Left hindlimb (tissue), 1 donor: ENCODE measurements at places on chromosomes 11 and 22.

- DNase-seq: peak; percentile 59
Observed at GRCh38 chr22:38733724-38734381, 21.9 kb downstream of the SUN2 start.

DNA sequence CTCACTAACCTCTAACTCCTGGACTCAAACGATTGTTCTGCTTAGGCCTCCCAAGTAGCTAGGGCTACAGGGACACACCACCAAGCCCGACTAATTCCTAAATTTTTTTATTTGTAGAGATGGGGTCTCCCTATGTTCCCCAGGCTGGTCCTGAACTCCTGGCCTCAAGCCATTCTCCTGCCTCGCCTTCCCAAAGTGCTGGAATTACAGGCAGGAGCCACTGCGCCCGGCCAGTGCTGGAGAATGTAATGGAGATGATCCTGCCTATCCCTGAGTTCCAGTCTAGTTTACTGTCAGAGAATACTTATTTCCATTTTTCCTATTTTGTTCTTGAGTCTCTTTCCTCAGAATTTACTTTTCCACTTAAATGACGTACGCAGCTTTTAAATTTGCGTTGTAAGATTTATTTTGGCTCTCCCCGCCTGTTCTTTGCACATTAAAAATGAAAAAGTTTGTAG, at the start of gene CHEK1:
Gene CHEK1 (plus strand): TSS at position 408 of the 458 bp plus-strand sequence. CDS start 1,606 bp downstream, outside the sequence.
- no peak for DNase-seq

GRCh38 chr11:77450227-77450626, 23.7 kb downstream of the PAK1 start:
- DNase-seq: no peak

GRCh38 chr11:111531687-111532364, 8.7 kb upstream of the LAYN start:
- DNase-seq: no peak

DNA sequence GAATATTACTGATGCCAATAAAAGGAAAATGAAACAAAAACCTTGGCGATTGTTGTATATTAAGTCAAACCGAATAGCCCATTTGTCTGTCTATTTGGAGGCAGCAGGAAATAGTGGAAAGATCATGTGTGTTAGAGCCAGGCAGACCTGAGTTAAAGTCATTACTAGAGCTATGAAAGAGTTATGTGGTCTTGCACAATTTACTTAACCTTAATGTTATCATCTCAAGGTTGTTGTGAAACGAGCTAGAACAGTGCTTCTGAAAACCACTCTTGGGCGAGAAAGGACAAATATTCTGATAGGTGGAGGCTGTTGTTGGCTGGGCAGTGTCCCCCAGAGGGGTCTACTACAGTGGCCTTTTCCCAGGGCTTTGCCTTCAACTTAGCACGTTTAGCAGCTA, 60.0 kb upstream of the NUP160 start:
- DNase-seq: no peak

DNA sequence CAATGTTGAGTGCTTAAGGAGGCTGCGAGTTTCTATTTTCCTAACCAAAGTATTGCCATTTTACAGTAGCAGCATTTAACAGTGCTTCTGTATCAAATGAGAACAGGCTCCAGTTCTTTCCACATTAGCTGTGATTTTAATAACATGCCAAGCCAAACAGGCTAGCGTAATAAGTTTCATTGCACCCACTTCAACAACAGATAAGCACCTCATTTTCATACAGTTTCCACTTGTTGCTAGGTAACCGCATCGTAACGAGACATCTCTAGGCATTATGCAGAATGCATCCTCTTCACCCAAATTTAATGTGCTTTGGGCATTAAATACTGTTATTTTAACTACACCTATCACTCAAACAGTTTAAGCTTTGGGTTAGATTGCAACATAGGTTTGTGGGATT, 79.0 kb downstream of the CADM1 start:
- DNase-seq: no peak

DNA sequence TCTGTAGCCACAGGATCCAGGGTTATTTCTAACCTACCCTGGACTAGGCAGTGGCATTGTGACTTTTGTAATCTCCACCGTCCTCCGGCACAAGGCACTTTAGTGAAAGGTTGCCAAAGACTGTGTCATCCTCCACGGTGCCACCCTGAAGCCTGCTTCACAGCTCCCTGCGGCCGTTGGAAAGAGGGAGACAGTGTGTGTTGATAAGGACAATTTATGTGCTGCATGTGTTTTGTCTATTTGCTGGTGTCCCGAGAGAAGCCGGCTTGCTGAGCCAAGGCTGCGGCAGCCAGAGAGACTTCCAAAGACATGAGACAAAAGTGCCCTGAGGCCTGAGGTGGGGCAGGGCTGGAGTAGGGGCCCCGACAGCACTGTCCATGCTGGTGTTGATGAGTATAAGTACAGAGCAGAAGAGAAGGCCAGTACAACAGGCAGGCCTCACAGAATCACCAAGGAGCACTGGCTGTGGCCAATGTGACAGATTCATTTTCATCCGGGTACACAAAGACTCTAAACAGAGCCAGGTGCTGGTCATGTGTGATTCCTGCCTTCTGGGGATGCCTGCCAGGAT, 40.9 kb downstream of the GALNT18 start:
- DNase-seq: no peak

DNA sequence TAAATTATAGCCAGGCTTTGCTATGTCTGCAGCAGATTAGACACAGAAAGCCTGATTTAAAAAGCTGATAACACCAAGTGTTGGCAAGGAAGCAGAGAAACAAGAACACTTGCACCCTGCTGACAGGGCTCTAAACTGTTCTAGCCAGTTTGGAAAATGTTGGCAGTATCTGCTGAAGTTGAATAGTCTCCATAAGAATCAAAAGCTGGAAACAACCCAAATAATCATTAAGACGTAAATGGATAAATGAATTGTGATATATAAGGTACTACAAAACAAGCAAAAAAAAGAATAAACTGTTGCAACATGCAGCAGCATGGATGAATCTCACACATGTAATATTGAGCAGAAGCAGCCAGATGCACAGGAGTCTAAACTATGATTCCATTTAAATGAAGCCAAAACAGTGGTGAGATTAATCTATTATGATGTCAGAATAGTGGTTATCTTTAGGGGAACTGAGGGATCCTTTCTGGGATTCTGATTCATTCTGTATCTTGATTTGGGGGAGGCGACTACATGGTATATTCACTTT, 40.4 kb upstream of the ADORA2A start:
- no peak for DNase-seq

GRCh38 chr22:49023879-49024774, 803.5 kb downstream of the BRD1 start:
- DNase-seq: peak; percentile 6

GRCh38 chr11:68843703-68844312, 2.1 kb upstream of the CPT1A start:
- DNase-seq: no peak

GRCh38 chr11:41102471-41102870, 357.0 kb downstream of the LRRC4C start:
- no peak for DNase-seq

GRCh38 chr11:36744375-36745168, 146.5 kb upstream of the RAG2 start:
- DNase-seq: peak; percentile 74

- no peak for DNase-seq
Observed at GRCh38 chr11:66741153-66741552, 12.1 kb upstream of the SPTBN2 start.
